ENCODE measurements at places on chromosomes 12 and 14.
A peak's percentile ranks its signal among the peaks of the same experiment; 100 is the strongest.

DNA sequence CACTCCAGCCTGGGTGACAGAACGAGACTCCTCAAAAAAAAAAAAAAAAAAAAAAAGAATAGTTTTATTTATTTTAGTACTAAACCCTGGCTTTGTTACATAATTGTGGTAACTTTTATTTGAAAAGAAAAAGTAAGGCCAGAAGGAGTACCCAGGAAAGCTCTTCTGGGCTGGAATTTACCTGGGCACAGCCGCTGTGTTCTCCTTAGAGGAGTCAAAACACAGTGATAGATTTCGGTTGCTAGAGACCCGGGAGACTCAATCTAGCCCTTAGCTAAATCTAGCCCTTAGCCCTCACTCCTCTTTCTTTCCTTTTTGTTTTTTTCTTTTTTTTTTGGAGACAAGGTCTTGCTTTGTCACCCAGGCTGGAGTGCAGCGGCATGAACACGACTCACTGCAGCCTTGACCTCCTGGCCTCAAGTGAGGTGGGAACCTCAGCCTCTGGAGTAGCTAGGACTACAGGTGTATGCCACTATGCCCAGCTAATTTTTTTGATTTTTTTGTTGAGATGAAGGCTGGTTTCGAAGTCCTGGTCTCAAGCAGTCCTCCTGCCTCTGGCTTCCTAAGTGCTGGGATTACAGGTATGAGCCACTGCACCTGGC is 49.7 kb downstream of the SYNE2 start:
- no peak for DNase-seq

- peak; percentile 59 for DNase-seq
Observed at GRCh38 chr12:56593909-56594621, 36.1 kb downstream of the BAZ2A start.

- DNase-seq, result no peak
Observed at GRCh38 chr12:74514098-74514872, 23.4 kb upstream of the ATXN7L3B start.

DNA sequence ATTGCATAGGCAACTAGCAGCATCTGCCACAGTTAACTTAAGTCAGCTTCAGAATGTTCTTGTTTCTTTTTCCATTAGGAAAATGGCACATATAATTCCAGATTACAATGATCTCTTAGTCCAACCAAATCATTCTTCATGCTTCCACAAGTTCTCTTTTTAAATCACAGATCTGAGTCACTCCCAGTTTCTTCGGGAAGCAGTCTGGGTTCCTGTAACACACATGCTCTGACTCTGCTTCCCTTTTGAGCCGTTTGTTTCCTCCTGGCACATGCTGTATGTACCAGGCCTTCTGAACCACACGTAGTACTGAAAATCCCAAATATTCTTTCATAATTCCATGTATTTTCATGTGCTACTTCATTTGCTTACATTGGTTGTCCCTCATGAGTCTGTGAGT is 388.8 kb upstream of the PDE3A start:
- no peak for DNase-seq

GRCh38 chr12:53465679-53466078 is 13.8 kb downstream of the PCBP2 start:
- no peak for DNase-seq

DNA sequence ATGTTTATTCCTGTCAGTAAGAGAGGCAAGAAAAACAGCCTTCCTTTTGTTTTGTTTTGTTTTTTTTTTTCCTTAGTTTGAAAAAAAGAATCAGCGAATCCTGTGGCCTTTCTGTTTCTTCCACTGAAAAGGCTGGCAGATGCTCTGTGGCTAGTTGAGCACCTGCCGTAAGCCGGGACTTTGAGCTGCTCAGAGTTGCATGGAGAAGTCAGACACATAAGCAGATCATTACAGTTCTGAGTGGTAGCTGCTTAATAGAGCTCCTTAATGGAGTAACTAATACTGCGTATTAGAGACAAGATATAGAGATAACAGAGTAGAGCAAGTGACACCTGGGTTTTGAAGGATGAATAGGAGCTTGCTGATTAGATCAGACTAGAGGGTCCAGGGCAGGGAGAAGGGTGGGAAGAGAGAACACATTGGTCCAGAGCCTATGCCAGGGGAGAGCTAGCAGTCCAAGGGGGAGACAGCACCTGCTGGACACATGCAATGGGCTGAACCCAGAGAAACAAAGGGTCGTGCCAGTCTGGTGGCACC is 129.4 kb downstream of the TSPAN9 start:
- DNase-seq, result no peak

- DNase-seq, result no peak
Observed at GRCh38 chr12:124655048-124655697, 87.8 kb upstream of the NCOR2 start.

DNA sequence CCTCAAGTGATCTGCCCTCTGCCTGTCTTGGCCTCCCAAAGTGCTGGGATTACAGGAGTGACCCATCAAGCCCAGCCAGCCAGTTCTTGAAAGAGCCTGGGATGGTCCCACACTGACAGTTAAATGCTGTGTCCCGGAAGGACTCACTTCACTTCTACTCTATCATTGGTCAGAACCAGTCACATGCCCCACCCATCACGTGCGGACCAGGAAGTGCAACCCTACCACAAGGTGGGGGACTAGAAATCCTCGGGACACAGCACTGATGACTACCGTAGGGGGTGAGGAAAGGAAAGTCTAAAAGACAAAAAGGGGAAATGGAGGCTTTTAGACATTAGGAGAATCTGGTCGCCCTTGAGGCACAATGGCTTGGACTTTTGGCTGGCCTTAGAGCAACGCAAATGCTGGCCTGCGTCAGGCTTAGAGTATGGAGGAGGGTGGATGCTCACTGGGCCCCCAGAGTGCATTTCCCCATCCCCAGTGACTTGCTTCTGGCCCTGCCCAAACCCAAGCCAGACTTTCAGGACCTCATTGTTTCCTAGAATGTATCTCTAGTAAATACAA is 207.7 kb downstream of the TTC8 start:
- no peak for DNase-seq

Measured in GDM1 (cell line).